Lung (tissue), 17 donors: ENCODE measurements at places on chromosomes 2 and 18. TPM values are rescaled to one million over a fixed set of nuclear protein-coding genes. Genes with fewer than 3 reads are reported as not detected.

DNA sequence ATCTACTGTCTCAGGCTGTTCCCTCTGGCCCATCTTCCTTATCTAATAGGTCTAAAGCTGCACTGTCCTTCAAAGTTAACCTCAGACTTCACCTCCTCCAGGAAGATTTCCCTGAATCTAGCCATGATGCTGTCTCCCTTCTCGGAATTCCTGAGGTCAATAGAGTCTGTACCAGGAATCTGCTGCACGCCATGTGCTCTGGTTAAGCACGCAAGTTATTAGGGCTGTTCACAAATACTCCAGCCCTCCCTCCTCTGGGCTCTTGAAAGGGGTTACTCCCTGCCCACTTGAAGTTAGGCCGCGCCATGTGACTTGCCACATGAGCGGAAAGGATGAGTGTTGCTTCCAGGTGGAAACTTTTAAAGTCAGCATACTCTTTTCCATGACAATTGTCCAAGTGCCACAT is 43.6 kb downstream of the MCFD2 start:
- DNase-seq = no peak

Gene SIX2
- 0.34 TPM for total RNA-seq

DNA sequence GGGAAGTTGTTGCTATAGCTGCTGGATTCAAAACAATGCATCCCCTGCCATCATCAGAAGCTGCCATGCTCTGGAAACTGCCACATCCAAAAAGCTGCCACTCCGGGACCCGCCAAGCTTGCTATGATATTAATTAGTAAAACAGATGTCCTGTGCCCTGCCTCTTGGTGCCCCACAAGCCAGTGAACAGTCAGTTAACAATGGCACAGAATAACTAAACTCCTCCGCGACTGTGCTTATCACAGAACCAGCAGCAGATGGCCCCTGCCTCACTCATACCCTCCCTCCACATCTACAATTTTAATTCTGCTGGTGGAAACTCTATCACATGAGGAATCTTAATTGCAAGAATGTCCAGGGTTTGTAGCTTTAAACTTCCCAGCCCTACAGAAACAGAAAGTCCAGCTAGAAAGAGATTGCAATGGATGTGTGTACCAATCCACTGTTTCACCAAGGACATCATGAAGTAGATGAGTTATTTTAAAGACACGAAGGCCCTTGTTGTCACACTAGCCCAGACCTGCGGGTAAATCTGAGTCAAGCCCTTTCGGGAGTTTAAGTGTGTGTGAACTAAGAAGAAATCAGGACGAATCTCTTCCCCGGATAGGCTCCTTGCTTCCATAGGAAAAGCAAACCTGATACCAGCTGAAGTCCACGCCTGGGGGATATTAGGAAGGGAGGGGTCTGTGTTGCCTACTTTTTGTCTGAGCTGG is 7.4 kb upstream of the ACYP2 start:
- peak; percentile 34 for DNase-seq

- DNase-seq = no peak
These were observed 42.1 kb downstream of the DIPK1C start for GRCh38 chr18:74414953-74415515.

DNA sequence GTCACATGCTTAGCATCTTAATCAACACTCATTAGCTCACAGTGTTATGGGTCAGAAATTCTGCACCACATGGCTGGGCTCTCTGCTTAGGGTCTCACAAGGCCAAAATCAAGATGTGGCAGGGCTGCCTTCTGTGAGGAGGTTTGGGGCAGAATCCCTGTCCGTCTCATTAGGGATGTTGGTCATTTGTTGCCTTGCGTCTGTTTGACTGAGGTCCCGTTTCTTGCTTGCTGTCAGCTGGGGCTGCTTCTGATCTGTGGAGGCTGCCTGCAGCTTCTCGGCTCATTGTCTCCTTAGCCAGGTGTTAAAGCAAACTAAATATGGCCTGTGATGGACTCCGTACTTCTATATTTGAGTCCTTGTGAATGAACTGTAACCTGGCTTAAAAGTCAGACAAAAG is 146.5 kb downstream of the NDUFA10 start:
- no peak for DNase-seq

Gene MAP3K19
- 11.0 TPM for total RNA-seq

Gene POTEJ
- total RNA-seq = 0.09 TPM

- DNase-seq = no peak
These were observed 12.0 kb downstream of the SERPINE2 start for GRCh38 chr2:224027070-224027469.

DNA sequence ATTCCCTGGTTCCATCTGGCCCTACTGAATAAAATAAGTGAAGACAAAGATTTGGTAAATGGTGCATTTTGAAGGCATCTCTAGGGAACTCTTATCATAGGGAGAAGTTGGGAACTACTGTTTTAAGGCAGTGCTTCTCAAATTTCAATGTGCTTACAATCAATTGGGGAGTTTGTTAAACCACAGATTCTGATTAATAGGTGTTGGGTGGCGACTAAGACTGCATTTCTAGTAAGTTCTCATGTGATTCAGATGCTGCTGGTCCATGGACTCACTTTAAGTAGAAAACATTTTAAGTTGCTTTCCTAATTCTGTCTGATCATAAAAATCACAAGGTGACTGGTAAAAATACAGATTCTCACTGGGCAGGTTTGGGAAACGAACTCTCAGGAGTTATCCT is 14.6 kb downstream of the FARSB start:
- no peak for DNase-seq

Gene FOXI3
- 0.17 TPM for total RNA-seq

DNA sequence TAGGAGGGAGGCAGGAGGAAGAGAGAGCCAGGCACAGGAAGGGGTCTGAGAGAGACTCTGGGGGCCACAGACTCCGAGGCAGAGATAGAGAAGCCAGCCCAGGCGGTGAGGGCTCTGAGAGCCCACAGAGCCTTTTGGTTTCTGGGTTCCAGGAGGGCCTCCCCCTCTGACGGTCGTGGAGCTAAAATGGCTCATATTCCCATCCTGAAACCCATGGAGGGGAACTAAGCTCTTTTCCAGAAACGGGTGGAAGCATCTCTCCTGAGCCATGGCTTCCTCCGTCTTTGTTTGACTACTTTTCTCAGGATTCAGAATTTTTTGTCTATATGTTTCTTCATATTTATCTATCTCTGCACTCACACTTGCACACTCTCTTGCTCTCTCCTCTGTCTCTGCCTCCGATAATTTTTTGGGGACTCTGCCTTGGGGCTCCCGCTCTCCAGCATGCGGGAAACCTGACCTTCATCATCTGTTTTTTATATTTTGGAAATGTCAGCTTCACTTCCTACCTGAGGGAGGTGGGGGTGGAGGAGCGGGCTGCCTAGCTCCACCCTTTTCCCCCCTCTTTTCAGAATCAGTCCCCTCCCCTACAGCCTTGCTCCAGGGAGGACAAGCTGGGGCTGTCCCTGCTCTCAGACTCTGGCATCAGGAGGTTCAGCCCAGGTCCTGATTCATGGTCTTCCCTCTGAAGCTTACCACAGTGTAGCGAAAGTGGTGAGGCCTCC is 5.0 kb upstream of the PKDCC start:
- no peak for DNase-seq

- no peak for DNase-seq
These were observed 502.0 kb downstream of the SLC4A3 start for GRCh38 chr2:220129391-220129790.

DNA sequence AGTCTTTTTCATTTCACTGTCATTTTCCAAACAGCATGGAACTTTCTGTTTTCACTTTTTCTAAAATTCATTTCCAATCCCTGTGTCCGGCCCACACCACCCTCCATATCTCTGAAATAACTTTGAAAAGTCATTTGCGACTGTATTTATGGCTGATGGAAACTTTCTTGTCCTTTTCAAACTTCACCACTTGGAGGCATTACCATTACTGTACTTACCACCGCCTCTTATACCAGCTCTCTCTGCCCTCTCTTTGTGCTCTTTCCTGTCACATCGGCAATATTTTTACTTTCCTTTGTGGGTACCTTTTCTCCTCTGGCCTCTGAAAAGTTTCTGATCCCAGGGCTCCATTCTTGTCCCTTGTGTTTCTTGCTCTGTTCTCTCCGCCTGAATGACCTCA is 39.5 kb upstream of the IL1RL1 start:
- no peak for DNase-seq

Gene DCDC2C
- total RNA-seq = not detected

Gene TMEM163
- total RNA-seq = 5.8 TPM

Gene CFC1
- not detected for total RNA-seq

GRCh38 chr2:191701696-191702095 is 23.8 kb downstream of the NABP1 start:
- no peak for DNase-seq

GRCh38 chr2:146661473-146662096 is 1183.2 kb upstream of the ACVR2A start:
- DNase-seq = no peak

DNA sequence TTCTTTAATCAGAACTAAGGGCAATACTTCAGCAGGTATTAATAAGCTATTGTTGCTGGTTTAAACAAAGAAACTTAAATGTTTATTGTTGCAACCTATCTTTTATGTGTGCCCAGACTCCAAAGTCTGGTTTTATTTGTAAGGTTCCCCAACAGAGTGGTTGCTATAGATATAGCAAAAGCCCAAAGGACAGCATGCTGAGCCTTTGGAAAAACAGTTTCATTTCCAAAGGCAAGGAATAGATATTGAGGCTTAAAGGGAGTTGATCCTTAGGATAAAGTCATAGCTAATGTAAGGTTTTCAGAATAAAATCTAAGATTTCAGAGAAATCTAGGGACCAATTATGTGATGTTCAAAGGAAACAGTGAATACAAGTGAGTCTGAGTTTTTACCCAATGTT is 413.2 kb upstream of the SLC14A2 start:
- DNase-seq = no peak

Gene ST8SIA5
- total RNA-seq = 0.09 TPM

DNA sequence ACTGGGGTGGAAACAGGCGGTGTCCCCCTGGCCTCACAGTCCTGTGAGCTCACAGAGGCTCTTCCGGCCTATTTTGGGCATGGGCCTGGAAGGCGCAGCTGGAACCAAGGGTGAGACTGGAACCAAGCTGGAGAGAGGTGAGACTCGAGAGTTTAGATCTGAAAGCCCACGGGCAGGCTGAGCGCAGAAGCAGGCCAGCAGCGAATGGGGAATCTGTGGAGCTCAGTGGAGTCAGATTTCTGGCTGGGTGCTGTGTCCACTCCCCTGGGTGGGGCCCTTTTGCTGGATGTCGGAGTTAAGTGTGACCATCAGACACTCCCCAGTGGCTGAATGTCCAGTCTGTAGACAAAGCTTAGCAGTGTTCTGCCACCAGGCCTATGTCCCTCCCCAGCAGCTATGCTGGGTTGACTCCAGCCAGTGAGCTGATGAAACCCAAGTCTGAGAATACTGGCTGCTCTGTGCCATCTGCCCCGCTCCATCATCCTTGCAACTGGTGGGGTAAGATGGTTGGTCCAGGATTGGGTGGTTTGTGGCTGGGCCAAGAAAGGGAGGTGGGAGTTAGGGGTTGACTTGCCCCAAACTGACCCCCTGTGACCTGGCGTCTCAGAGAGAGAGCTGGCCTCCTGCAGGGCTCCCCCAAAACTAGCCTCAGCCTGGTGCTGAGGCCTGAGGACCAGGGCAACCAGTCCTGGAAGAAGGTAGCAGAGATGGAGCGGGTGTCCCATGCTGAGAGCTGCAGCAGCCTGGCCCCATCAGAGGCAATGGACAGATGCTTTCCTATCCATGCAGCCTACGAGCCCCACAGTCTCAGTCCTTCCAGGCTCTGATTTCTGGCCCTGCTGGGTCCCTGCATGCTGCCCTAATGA is 34.4 kb downstream of the CYP26B1 start:
- DNase-seq = no peak

Gene ALS2
- 21.1 TPM for total RNA-seq

Gene RUFY4
- 0.15 TPM for total RNA-seq

DNA sequence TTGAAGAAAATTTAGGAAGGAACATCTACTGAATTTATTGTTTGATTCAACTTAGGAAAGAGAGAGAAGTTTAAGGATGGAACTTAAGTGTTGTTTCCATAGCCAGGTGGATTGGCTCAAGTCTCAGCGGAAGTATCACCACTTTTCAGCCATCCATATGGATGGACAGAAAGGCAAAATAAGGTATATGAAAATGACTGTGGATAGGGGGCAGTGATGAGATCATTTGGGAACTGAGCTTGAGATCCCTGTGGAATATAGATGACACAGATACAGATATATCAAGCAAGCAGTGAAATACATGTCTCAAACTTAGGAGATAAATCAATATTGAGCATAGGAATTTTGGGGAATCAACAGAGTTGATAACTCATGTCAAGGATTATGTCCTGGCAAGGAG is 1462.7 kb upstream of the NXPH2 start:
- no peak for DNase-seq

DNA sequence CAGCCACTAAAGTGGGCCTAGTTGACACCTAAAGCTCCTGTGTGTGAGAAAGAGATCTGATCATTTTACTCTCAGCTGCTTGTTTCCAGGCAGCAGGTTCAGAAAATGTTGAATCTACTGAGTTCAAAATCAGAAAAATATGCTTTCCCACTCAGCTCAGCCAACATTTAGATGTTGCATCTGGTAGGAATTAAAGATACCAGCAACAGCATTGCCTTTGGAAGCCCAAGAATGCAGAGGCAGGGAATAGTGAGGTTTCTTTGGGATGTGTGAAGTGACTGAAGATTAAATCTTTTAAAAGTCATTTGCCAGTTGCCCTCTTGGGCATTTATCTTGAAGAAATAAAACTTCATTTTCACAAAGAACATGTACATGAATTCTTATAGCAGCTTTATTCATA is 33.9 kb upstream of the DOCK10 start:
- DNase-seq = no peak

DNA sequence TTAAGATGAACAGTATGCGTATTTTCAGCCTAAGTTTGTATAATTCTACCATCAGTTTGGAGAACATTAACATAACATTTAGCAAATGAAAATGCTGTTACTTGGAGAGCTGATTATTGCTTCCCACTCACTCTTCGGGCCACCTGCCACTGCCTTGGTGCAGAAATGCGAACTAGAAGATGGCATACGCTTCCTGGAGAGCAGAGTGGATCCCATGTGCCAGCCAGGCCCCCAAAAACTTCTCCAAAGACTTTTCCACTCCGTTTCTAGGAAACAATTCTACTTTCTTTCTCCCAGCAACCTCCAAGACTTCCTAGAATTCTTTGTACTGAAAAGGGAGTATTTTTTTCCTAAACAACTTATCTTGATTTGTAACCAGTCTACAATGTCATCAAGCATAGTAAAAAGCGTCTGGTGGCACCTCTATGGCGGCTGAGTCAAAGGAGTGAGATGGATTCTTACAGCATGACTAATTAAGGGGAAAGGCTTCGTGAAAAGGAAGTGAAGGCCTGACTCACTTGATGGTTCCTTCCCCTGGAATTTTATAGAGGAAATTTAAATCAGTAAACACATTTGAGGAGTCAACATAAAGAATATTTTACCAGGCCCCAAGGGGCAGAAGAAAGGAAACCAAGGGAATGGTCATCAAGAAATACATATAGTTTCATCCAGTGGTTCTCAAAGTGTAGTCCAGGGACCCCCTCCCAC is 36.6 kb downstream of the FEZ2 start:
- no peak for DNase-seq

DNA sequence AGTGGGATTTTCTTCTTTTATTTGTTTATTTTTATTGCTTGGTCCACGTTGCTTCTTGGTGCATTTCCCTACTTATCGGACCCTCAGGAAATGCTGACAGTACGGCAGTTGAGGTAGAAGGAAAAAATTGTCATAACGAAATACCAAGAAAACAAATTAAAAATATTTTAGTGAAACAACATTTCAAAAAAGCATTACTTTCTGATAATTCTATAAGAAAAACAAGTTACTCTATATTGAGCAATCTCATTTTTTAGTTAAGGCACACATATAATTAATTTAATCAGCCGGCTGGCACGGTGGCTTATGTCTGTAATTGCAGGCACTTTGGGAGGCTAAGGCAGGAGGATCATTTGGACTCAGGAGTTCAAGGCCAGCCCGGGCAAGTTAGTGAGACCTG is 102.1 kb downstream of the SH3YL1 start:
- DNase-seq = no peak

- DNase-seq = no peak
These were observed 155.6 kb downstream of the TTC32 start for GRCh38 chr2:19746137-19746600.
